ENCODE measurements at places on chromosomes 6 and 20.

DNA sequence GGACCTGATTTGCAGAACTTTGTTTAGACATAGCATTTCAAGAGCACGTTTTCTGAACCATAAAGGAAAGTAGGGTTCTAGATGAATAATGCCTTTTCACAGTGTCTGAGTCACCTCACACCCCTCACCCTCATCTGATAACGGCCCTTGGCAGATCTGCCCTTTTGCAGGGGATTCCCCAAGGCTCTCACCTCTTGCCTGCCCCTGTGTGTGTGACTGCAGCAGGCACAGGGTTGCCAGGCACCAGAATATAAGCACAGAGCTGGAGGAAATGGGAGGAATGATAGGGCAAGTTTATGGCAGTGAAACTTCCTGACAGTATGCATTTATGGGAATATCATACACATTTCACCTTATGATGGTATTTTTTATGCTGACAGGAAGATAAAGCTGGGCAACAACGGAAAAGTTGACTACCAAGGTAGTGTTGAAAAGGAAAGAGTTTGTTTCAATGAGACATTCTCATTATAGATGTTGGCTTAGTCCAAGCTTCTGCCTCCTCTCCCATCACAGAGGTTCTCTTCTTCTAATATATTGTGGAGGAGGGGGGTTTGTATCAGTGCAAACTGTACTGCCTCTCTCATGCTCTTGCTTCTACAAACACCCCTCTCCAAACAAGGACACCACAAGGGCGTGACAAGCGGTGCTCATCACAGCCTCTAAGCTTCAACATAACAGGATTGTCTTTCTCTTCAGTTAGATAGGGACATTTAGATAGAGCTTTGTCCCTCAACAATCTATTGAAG is 101.5 kb upstream of the BACH2 start:
- peak; percentile 60 for DNase-seq

- DNase-seq = no peak
Measured at GRCh38 chr20:63942250-63942951, 13.8 kb downstream of the UCKL1 start.

DNA sequence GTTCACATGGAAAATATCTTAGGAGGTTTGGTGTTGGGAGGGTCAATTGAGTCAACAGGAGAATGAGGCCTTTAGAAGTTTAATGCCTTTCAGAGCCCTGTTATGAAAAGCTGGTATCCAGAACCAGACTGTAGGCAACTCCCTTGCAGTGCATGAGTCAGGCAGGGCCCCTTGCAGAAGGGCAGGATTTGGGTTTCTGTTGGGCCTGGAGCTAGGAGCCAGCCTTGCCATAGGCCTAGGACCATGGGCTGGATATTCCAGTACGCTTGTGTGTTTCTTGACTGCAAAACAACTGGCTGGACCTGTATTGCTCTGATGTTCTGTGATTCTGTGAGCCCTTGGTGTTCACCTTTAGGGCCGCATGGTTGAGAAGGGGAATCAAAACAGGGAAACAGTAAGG is 350.9 kb upstream of the PRND start:
- DNase-seq = no peak

GRCh38 chr6:168155821-168156741 is 77.1 kb upstream of the FRMD1 start:
- DNase-seq = no peak

GRCh38 chr20:47150403-47151152 is 205.9 kb downstream of the ZMYND8 start:
- no peak for DNase-seq

GRCh38 chr6:166104107-166104506 is 63.5 kb downstream of the TBXT start:
- no peak for DNase-seq

GRCh38 chr6:47146431-47147174 is 104.5 kb upstream of the ADGRF1 start:
- no peak for DNase-seq

GRCh38 chr20:2767768-2768631 is 32.4 kb downstream of the CPXM1 start:
- DNase-seq = no peak

GRCh38 chr6:79469376-79470246 is 67.6 kb downstream of the LCA5 start:
- DNase-seq = no peak

DNA sequence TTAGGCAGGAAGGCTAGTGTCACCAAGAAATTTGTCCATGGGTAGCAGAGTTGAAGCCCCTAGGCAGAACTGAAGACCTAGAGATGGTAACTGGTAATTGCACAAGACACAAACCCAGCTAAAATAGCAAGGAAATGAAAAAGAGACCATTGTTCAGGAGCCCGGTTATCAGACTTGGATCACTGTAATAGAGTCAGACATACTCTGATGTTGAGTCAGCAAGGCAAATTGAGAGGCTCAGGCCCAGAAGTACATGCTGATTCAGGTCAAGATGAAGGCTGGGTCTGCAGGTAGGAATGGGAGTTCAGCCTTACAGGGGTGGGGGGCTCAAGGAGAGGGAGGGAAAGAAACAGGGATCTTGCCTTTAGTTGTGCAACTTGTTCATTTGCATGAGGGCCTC is 6.5 kb upstream of the TMEM242 start:
- no peak for DNase-seq

DNA sequence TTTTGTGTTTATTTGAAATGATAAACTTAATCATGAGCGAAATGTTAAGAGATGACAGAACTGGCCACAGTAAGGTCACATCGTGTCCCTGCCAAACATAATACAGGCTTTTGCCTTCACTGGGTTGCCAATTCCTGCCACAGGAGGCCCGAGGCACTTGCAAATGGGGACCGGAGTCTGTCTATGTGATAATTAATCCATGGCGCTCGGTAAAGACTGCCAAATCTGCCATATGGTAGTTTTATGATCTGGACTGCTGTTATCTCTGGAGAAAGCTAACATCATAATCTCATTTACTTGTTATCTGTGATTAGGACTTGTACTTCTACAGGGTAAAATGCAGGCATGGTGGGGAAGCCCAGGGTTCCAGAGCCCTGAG is 170.5 kb upstream of the TSHZ2 start:
- no peak for DNase-seq

GRCh38 chr6:20159781-20160540 is 52.3 kb downstream of the MBOAT1 start:
- no peak for DNase-seq

DNA sequence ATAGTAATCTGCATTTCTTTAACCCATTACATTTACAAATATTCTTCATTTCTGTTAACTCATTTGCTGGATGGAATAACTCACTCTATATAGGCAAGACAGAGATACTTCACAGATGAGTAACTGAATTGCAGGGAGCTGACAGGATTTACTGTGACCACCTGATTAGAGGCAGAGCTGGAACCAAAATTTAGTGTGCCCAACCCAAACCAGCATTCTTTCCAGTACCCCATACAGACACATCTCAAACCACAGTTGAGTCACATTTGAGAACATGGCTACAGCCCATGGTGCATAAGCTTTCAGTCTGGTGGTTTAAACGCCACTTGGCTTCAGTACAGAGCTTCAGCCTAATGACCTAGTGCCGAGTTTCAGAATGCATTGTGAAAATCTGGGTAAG is 138.4 kb upstream of the TENT5A start:
- no peak for DNase-seq

- DNase-seq = no peak
Measured at GRCh38 chr6:71481011-71481410, 192.4 kb downstream of the OGFRL1 start.

GRCh38 chr6:170313716-170314295 is 7.2 kb downstream of the FAM120B start:
- no peak for DNase-seq

DNA sequence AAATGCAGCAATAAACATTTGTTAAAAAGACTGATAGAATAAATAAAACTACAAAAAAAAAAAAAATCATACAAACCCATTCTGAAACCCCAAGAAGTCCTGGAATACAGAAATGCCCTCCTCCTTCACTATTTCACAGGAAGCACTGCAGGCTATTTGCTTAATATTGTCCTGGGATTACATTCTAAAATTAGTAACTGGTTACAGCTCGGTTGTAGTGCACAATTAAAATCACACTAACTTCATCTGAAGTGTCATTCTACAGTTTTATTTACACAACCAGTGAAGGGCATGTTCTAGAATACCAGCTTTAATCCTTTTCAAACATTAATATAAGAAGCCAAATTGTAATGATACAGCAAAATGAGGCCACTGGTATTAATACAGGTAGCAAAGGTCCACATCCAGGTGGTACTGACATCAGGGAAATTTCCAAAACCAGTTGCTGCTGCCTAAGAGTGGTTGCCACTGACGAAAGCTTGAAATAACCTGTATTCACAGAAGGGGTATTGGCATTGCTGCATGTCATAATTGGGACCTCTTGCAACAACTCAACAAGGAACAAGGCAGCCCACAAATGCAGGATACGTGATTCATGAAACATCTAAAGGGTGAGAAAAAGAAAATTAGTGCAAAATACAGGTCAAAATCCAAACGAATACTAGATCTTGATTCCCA is 26.9 kb downstream of the AKIRIN2 start:
- DNase-seq = no peak

GRCh38 chr20:58742668-58743566 is 50.3 kb downstream of the NPEPL1 start:
- no peak for DNase-seq

- DNase-seq = no peak
Measured at GRCh38 chr6:163310096-163310972, 104.2 kb upstream of the QKI start.

DNA sequence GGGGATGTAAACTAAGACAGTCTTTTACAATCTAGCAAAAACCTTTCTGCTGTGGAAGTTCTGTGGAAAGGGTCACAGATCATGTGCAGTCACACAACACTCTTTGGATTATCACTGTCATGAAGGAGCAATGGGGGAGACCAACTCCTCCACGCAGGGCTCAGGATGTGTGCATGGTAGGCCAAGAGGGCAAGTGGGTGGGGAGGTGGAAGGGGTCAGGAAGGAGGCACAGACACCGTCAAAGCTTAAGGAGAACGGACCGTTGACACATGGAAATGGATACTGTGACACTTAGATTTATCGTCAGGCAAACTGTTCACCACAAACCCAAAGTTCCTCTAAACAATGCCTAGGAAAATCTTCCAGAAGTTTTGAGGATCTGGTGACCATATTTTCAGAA is 215.8 kb downstream of the PAX1 start:
- DNase-seq = no peak

- DNase-seq = no peak
Measured at GRCh38 chr20:62891111-62891510, 29.5 kb upstream of the TCFL5 start.

GRCh38 chr6:112128208-112128607 is 40.8 kb downstream of the FAM229B start:
- DNase-seq = no peak

GRCh38 chr20:16399801-16400200 is 173.4 kb downstream of the KIF16B start:
- DNase-seq = no peak

GRCh38 chr20:18858816-18859215 is 45.2 kb downstream of the SCP2D1 start:
- no peak for DNase-seq

DNA sequence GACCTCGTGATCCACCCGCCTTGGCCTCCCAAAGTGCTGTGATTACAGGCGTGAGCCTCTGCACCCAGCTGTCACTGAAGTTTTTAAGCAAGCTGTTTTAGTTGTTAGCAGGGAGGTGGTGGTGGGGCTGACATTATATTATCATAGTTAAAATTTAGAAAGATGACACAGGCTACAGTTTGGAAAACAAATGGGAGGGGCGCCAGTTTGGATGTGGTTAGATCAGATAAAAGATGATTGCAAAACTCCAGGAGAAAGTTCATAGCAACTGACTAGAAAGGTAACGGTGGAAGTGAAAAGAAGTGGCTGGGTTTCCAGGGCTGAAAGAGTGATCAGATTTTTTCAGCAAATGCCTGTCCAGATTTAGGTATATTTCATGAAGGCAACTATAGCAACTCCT is 311.9 kb upstream of the CITED2 start:
- DNase-seq = no peak

DNA sequence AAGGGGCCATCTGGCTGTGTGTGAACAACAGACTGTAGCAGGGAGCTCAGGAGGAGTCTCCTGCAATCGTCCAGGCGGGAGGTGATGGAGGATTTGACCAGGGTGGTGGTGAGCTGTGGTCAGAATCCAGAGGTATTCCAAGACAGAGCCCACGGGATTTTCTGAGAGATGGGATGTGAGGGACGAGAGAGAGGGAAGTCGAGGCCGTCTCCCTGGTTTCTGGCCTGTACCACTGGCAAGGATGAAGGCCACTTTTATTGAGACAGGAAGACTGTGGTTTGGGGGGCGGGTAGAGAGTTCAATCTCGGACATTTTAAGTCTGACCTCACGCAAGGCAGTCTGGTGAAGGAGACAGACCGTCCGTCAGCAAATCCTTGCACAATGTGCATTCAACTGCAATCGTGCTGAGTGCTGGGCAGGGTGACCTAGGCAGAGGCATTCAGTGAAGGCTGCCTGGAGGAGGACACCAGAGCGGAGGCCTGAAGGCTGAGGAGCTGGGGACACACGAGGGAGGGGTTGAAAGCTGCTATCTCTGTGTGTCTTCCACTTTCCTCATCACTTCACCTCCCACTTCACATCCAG is 53.9 kb downstream of the PREX1 start:
- DNase-seq = no peak

GRCh38 chr6:10421158-10421920 is 6.5 kb upstream of the TFAP2A start:
- no peak for DNase-seq

- DNase-seq = no peak
Measured at GRCh38 chr20:3728354-3728753, 4.1 kb upstream of the HSPA12B start.

GRCh38 chr6:111939902-111940301 is 66.7 kb upstream of the FYN start:
- no peak for DNase-seq

- DNase-seq = no peak
Measured at GRCh38 chr20:43210901-43211300, 21.2 kb upstream of the PTPRT start.

DNA sequence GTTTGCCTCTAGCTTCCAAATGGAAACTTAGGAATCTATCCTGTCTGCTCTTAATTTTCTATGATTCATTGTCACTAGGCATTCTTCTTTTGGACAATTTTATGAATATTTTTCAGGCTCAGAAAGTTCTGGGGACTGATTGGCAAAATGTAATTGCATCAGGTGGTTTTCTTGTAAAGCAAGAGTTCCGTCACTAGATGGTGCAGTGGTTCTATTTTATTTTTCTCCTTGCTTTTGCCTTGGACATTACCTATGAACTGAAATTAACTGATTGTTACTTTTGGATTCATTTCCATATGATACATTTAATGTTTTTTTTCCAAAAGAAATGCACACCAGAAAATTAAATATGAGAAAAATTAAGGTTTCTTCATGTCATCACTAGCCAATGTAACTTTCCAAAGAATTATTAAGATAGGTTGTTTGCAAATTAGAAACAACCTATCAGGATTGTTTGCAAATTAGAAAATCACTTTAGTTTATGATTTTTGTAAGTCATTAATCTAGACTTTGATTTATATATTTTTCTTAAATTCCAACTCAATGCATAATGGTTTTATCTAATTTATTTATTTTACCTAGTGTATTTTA is 48.0 kb downstream of the TMEM170B start:
- DNase-seq = no peak

DNA sequence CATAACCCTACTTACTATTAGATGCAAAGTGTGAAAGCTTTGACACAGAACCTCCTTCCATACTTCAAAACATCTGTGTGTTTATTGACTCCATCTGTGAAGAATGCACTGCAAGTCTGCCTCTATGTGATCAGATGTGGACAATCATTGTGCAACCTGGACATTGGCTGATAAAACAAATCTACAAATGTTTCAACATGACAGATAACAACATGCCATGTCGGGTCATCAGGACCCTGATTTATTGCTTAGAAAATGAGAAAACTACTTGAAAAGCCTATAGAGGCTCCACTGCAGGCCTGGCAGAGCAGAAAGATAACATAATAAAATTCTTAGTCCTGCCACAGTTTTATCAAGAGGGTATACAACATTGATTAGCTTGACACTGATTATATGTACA is 1286.4 kb downstream of the GRIK2 start:
- no peak for DNase-seq

All from stimulated activated CD4-positive, alpha-beta T cell treated with anti-CD3 and anti-CD28 coated beads, Interleukin-15, amount 100 ng/mL, for 1 hour (primary cell).